ENCODE measurements at places on chromosomes 16 and 17.

GRCh38 chr17:4509923-4510617 lies 11.4 kb downstream of the SPNS2 start:
- DNase-seq: no peak

GRCh38 chr16:87436225-87437172 lies 44.4 kb downstream of the MAP1LC3B start:
- DNase-seq: no peak

DNA sequence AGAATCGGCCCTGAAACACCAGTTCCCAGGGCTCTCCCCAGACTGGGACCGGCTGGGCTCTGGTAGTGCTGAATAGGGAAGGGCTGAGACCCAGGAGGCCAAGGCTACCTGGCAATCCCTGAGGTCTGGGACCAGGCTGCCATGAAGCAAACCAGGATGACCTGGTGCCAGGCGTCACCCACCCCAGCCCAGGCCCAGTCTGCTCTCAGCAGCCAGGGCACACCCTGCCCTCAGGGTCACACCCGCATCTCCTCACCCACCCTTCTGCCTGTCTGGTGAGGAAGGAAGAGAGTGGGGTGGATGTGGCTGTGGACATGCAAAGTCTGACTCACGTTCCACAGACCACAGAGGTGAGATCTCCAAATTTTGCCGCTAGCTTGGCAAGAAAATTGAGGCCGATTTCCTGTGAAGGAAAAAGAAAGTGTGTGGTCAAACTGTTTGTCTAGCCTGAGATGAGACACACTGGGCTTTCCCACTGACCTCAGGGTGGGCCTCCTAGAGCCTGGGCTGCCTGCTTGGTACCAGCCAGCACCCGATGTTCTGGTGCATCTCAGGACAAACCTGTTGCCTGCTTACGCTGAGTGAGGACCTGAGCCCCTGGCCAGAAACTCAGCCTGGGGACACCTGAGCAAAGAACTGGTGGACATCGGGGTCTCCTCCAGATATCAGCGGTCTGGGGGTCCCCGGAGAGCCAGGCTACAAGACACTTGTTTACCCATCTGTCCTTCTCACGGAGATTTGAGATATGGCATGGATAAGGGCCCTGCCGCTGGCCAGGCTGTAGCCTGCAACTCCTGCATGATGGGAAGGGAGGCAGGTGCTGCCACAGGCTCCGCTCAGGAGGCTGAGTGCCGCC lies 6.3 kb upstream of the RAB37 start:
- DNase-seq: no peak

DNA sequence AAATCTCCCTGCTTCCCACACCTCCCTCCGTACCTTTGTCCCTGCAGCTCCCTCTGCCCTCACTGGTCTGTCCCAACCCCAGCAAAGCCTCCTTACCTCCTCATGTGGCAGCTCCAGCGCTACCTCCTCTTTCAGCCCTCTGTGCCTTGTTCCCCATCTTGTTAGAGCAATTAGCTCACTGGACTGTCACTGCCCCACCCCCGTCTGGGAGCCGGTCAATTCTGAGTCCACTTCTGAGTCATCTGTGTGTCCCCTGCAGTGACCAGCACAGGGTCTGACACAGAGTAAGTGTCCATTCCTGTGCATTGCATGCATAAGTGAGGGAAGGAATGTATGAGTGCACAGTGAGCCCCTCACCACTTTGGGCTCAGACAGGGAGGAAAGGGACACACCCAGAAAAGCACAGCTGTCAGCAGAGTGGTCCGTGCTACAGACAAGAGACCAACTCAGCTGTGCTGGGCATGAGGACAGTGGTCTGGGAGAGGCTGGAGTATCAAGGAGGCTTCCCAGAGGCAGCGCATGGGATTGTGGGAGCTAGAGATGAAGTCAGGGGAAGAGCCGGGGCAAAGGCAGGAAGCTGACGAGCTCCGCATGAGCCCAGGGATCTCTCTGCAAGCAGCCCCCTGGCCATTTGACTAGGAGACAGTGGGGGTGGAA lies 45.9 kb downstream of the PITPNM3 start:
- DNase-seq: no peak

DNA sequence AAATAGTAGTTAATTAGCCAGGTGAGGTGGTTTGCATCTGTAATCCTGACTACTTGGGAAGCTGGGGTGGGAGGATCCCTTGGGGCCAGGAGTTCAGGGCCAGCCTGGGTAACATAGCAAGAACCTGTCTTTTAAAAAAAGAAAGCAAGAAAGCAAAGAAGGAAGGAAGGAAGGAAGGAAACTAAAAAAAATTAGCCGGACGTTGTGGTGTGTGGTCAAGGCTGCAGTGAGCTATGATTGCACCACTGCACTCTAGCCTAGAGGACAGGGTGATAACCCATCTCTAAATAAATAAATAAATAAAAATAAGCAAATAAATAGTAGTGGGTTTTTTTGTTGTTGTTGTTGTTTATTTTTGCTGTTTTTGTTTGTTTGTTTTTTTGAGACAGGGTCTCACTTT lies 39.3 kb upstream of the MAP2K6 start:
- no peak for DNase-seq

GRCh38 chr17:207775-208174 lies 26.3 kb upstream of the DOC2B start:
- no peak for DNase-seq

GRCh38 chr17:79562192-79562930 lies 48.5 kb downstream of the RBFOX3 start:
- no peak for DNase-seq

- DNase-seq: peak; percentile 74
These were observed 1.0 kb downstream of the VEZF1 start for GRCh38 chr17:57986841-57987580.

DNA sequence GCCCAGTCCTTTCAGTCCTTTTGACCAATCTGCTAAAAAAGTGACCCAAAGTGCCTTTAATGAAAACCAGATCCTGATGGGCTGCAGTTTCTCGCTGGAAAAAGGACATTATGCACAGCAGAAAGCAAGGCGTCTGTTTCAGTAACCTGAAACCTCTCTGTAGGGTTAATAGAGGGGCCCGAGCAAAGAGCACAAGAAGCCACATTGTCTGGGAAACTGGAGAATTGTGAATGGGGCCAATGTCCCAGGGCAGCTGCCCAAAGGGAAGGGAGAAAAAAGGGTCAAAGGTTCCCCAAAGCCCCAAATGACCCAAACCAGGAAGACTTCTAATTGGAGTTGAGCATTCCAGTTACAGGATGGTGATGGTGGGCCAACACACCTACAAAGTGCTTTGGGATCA lies 3.0 kb downstream of the OTOA start:
- DNase-seq: no peak

- no peak for DNase-seq
These were observed 25.3 kb downstream of the SRL start for GRCh38 chr16:4216596-4216995.

DNA sequence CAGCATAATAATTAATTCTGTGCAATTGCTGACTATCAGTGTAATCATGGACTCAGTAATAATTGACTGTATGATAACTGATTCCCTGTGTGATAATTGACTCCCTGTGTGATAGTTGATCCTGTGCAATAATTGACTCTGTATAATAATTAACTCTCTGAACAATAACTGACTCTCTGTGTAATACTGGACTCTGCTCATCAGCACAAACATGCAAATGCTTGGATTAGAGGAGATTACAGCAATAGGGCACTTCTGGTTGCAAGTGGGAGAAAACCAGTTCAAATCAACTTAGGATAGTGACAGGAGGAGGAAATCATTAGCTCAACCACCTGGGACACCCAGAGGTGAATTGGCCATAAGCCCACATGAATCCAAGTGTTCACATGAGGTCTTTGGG lies 582.1 kb downstream of the RBFOX1 start:
- DNase-seq: no peak

GRCh38 chr17:76709077-76709950 lies 1.5 kb downstream of the MXRA7 start:
- DNase-seq: peak; percentile 41

DNA sequence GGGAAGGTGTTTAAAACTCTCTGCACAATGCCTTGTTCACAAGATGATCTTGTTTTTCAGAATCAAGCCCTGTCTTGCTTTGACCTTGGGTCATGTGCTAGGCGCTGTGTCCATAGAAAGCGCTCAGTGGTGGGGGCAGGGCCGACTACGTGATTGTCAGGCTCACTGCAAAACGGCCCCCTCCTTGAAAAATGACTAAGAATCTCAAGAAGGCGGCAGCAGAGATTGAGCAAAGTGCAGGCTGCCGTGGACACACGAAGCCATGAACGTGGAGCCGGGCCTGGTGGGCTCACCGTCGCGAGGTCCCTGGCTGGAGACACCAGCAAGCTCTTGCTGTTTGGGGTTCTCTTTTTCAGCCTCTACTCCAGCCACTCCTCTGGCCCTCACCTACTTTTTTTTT lies 10.2 kb downstream of the ATP2C2 start:
- no peak for DNase-seq

DNA sequence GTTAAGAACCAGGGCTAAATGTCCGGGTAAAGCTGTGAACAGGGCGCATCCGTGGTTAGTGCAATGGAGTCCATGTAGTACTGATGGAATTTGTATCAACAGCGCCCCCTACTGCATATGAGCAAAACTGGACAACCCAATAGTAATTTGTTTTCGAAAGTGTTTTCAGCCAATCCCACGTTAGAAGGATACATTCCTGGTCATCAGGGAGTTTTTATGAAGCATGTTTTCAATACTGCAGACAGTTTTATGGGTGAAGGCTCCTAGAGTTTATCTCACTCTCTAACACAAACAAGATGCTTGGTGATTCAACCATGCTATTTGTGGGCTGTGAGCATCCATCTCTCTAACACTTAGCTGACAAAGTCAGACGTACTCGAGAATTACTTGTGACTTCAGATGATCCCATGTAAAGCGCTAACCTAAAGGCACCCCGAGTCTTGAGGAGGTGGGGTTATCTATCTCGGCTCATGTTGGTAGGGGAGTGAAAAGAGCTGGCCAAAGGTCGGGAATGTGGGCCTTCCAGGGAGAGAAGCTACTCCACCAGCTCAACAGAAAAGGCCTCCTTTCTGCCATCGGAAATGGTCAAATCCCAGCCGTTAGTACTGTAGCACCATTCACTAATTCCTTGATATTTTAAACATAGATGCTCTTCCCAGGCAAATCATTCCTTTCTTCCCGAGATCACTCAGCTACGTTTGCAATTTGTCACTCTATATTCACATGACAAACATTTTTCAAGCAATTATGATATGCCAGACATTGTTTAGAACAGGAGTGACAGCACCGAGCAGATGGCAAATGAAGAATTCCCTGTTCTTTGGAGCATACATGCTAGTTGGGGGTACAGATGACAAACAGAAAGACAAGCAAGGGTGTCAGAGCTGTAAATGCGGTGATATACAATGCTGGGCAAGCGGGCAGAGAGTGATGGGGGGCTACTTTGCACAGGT lies 46.9 kb upstream of the HNF1B start:
- DNase-seq: peak; percentile 76

- no peak for DNase-seq
These were observed 5.9 kb downstream of the PHAF1 start for GRCh38 chr16:67115639-67116038.

- peak; percentile 52 for DNase-seq
These were observed 633 bp downstream of the CDR2 start for GRCh38 chr16:22373662-22374310.

- peak; percentile 34 for DNase-seq
These were observed 115.9 kb downstream of the ZFHX3 start for GRCh38 chr16:72932050-72932449.

DNA sequence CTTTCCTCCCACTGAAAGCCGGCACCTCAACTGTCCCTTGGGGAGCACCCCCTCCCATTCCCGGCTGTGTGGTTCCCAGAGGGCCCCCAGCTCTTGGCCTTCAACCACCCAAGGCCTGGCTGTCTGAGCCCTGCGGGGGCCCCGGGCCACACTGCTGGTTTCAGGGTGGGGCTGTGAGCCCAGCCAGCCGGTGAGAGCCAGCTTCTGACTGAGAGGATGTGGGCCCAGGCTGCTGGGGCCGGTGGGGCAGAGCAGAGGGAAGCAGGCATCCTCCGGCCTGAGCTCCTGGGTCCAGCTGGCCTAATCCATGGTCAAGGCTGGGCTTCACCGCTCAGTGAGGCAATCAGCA lies 875 bp upstream of the LGALS3BP start:
- DNase-seq: no peak

GRCh38 chr17:6079960-6080359 lies 9.8 kb downstream of the WSCD1 start:
- DNase-seq: no peak

GRCh38 chr17:59620064-59620359 lies 317 bp downstream of the CLTC start:
- no peak for DNase-seq

DNA sequence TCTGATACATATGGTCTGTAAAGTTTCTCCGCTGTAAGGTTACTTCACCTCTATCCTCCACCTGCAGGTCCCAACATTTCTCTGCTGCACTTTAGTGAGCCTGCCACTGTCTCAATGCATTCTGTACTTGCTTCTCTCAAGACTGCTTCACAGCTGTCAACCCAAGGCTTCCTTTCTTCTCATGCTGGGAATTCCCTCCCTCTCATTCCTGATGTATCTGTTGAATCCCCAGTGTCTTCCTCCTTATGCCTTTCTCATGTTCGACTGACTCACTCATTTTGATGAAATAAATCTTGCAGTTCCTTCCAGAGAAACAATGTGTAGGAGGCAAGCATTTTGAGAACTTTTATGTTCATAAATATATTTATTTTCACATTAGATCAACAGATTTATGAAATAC lies 288.3 kb downstream of the CNTNAP4 start:
- no peak for DNase-seq

- no peak for DNase-seq
These were observed 30.0 kb upstream of the PRSS54 start for GRCh38 chr16:58324792-58325191.

DNA sequence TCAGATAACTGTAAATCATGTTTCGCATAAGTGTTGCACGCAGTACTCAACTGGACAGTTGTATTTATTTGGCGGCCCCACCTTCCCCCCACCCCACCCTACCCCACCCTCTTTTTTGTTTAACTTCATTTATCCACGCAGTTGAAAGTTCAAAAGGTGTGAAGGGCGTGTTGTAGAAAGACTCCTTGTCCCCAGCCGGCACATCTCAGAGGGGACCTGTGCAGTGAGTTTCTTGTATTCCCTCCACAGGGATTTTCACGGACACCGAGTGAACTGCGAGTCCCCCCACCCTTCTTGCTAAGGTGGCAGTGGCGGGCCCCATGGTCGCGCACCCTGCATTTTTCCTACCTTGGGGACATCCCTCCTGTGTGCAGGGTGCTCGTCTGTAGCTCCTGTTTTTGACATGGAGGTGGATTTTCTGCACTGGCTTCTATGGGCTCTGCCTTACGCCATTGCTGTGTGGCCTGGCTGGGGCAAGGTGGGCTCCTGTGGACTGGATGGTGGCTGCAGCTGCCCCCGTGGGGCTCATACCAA lies 36.2 kb downstream of the ADCY7 start:
- peak; percentile 30 for DNase-seq

DNA sequence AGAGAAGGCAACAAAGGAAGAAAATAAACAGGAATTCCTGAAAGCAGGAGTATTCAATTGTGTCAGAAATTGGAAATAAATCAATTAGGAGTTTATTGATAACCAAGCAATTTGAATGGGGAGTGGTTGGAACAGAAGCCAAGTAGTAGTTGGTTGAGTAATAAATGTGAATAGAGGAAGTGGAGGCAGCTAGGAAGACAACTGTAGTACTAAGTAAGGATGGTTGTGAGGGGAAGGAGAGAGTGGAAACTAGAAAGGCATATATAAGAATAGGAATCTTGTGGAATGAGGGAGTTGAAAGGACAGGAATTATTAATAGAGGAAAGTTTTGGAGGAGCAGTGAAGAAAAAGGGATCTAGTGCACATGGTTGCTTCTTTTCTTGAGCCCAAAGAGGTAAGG lies 34.4 kb downstream of the NFAT5 start:
- DNase-seq: peak; percentile 53

GRCh38 chr16:590188-590814 lies 435 bp downstream of the RAB40C start:
- no peak for DNase-seq

- peak; percentile 67 for DNase-seq
These were observed 15.3 kb downstream of the LCMT1 start for GRCh38 chr16:25126820-25127232.

All from NB4 (cell line).